Skin of body (tissue), 3 donors: ENCODE measurements at places on chromosomes 12 and 14. TPM values are rescaled to one million over a fixed set of nuclear protein-coding genes. Genes with fewer than 3 reads are reported as not detected.

DNA sequence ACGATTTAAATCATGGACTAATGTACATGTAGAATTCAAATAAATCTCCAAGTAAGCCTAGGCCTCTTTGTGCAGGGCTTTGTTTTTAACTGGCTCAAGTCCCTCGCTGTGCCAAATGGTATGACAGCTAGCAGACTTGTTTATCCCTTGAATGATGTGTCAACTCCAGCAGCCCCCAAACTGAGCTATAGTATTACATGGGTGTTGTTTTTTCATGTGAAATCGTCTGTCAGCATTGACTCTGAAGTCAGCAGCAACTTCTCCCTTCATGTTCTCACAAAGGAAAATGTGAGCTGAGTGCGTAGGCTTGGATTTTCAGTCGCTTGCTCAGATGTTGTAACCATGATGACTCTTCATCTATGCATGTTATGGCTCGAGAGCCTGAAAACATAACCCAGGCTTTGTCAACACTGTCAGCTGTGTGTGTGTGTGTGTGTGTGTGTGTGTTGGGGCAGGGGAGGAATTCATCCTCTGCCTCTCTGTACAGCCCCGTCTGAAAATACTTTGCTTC lies 73.3 kb downstream of the PTHLH start:
- no peak for DNase-seq

Gene REM2
- not detected for total RNA-seq

DNA sequence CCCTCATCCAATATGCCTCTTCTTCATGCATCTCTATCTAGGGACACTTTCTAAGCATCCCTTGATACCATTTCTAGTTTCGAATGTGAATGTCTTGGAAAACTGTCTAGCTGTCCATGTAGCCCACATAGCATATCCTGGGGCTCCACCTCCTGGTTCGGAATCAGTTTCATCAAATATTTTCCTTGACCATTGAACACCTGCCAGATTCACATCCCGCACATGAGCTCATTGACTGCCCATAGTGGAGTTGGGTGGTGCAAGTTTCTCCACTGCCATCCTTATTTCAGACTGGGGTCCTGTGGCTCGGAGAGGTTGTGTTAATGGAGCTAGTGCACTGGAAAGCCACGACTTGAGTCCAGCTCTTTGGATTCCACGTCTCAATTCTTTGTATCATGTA lies 58.6 kb upstream of the TMEM263 start:
- DNase-seq: no peak

DNA sequence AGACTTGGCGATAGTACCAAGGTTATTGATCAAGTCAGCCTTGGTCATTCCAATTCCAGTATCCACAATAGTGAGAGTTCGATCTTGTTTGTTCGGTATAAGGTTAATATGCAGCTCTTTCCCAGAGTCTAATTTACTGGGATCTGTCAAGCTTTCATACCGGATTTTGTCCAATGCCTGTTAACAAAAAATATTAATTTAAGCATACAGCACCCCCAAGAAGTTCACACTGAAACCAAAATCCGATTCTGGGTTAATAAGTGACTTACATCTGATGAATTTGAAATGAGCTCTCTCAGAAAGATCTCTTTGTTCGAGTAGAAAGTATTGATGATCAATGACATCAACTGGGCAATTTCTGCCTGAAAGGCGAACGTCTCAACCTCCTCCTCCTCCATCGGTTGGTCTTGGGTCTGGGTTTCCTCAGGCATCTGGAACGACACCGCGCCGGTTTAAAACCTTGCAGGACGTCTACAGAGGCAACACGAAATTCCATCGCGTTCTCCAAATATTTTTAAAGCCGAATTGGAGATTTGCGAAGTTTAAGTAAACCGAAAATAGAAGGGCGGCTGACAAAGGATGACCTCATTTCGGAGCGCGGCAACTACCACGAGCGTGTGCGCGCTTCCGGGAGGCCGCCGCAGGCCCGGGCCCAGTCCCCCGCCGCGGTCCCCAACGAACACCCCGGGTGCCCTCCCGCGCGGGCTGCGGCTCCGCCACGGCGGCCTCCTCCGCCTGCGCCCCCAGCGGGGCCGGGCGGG lies 716 bp downstream of the HSP90AA1 start:
- DNase-seq: peak; percentile 55

Gene GLI1
- 7.2 TPM for total RNA-seq

DNA sequence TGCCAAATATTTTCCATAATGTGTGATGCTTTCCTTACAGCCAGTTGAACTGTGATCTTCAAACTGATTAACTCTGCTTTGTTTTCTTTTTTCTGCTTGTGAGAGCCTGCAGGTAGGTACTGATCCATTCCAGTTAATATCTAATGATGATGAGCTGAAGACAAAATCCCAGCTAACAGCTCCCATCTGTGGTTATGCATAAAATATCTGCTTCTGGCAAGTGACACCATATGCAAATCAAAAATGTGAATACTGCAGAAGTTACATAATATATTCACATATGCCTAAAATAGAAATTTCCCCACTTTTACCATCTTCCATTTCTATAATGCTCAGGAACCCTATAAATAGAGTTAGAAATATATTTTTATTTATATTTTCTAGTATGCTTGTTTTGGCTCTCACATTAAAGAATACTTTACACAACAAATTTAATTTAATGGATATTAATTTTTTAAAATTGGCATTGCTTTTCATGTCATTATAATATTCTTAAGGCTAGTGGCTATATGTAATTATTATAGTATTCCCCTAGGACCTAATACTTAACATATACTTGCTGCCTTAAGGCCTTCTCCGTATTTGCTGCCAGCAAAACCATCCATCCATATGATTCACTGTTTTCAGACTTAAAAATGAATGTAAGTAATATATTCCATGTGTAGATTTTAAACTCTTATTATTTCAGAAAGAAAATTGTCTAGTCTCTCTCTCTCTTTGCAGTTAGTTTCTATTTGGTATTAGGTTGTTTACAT lies 83.8 kb downstream of the CCER1 start:
- DNase-seq: peak; percentile 45

DNA sequence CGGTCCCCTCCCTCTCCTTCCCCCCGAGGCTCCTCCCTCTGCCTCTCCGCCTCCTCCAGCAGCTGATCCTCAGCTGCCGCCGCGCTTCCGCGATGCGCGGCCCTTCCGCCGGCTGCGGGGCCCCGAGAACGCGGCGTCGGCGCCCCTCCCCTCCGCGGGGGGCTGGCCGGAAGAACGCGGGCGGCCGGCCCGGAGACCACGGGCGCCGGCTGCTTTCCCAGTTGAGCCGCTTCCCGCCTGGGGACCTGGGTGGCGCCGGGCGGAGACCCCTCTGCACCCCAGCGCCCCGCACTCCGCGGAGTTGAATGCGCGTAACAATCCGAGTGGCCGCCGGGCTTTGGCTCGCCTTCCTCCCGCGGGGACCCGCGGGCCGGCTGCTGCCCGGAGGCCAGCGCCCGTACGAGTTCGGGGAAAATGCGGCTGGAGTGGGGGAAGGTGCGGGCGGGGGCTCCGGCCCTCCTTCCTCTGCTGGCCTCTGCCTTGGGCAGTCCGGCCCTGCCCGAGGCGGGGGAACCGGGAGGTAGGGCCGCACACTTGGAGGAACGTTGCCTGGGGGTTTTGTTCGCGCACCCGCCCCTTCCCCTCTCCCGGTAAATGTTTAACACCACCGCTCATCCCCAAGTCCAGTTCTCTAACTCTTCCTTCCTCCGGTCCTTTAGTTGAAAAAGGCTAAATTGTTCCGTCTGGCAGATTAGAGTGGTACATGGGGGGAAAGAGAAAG lies 393 bp upstream of the DCAF5 start:
- peak; percentile 82 for DNase-seq

GRCh38 chr12:116144384-116144783 lies 133.1 kb downstream of the MED13L start:
- DNase-seq: no peak
